ENCODE measurements at places on chromosomes 4 and X.

DNA sequence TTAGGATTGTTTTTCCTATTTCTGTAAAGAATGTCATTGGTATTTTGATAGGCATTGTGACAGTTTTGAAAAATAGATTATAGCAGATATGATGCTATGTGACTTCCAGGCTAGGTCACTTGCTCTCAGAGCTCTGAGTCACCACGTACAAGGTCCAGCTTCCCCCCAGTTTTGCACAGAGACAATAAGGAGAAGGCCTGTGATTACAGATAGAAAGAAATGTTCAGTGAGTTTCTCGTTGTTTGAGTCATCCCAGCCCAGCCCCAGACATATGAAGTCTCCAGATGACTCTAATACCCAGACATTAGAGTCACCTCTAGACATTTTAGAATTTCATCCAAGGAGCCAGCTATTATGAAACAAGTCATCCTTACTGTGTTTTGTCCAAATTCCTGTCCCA is 57.2 kb downstream of the MFAP3L start:
- peak; percentile 77 for DNase-seq

DNA sequence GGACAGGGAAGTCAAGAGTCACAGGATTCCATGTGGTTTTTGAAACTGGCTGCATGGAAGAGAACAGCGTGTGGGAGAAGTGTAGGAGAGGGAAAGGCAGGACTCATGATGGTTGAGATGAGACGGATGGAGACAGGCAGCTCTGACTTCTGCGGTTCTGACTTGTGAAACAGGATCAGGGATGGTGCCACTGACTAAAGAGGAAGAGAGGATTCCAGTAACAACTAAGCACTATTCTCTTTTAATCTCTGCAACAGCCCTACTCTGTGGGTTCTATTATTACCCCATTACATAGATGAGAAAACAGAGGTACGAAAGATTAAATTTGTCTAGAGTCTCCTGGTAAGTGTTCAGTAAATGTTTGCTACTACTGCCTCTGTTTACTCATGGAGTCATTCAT is 156.3 kb downstream of the CBR4 start:
- no peak for DNase-seq

GRCh38 chr4:118883861-118884260 is 4.8 kb upstream of the SYNPO2 start:
- DNase-seq, result no peak

DNA sequence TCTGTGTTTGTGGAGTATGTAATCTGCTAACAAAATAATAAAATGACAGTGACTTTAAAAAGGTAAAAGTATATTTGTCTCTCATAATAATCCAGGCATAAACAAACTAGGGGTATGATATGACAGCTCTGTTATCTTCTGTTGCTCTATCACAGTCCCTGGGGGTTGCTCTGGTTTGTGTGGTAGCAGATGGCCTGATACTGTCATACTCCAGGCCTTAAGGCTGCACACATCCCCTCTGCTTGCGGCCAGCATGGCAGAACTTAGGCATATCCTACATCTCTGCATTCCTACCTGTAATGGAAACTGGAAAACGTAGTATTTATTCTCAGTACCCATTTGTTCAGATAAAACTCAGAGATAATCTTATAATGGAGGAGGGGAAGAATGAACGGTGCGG is 117.9 kb upstream of the HAND2 start:
- no peak for DNase-seq

GRCh38 chrX:48802905-48803200 is 986 bp downstream of the HDAC6 start:
- DNase-seq, result no peak

DNA sequence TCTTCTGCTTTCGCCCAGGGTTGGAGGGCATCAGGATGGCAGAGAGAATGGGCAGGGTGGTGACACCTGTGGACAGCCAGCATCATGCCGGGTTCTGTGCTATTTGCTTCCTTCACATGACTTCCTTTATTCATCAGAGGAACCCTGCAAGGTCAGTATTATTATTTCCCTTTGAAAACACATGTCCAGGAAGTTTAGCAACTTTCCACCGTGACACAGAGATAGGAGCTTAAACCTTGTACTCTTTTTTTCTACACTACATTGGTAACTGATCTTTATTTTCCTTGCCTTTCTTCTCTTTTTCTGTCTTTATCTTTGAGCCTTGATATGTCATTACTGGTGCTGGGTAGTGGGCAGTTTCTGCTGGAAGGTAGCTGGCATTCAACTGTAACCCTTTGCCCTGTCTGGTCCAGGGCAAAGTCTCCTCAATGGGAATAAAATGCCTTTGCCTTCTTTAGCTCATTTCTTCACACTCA is 5.0 kb upstream of the MGST2 start:
- no peak for DNase-seq

DNA sequence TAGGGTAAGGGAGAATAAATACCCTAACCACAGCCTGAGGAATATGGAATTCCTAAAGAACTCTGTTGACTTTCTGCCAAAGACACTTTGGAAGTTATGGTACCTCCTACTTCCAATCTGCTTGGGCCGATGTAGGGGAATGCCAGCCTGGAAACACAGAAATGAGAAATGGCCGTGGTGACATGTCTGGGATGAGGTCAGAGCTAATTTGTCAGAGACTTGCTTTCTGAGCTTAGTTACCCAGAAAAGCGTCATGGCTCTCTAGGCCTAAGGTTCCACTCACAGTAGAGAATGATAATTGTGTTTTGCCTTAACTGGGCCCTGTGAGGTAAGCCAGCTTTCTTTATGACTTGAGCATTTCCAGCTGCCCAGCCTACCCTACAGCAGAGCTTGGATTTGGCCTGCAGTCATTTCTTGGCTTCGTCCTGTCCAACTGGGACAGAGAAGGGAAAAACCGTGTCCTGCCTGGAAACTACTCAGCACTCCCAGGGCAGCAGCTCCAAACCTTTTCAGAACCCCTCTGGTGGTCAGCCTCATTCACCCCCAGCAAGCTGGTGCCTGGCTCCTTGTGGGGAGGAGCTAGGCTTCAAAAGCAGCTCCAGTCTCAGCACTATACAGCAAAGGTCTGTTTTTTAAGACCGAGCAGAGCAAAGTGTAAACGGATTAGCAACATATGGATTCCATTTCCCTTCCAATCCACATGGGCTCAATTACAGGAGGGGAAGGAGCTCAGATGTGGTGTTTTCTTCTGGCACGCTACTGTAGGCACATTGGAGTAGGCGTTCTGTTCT is 92.3 kb downstream of the RLIM start:
- peak; percentile 41 for DNase-seq

DNA sequence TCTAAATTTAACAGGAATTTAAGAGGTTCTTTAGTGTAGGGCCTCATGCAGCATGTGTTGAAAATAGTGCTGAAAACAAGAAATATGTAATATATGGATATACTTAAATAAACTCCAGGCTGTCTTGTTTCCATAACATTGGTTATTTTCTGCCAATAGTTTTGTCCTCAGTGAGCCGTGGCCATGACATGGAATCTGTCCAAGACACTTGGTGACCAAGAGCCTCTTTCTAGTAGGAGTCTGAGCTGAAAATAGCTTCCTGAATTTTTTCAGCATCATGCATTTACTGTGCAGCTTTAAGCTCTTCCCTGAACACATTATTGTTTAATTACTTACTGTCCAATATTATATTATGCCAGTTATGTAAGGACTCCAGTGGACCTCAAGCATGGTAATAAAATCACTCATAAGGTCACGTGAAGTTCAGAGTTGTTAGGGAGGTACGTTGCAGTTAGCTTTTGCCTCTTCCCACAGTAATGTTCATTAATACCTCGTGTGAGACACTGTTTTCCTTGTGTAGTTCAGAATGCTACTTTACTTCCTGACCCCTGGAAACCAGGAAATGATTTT is 488.2 kb downstream of the GRID2 start:
- DNase-seq, result no peak

DNA sequence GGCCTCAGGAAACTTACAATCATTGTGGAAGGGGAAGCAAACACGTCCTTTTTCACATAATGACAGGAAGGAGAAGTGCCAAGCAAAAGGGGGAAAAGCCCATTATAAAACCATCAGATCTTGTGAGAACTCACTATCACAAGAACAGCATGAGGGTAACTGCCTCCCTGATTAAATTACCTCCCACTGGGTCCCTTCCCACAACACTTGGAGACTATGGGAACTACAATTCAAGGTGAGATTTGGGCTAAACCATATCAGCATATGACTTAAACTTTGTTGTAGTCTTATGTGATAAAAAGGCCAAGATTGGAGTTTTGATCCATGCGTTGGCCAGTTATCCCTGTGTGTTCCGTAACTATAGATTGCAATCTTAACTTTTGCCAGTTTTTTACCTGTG is 68.3 kb downstream of the C4orf33 start:
- DNase-seq, result no peak

DNA sequence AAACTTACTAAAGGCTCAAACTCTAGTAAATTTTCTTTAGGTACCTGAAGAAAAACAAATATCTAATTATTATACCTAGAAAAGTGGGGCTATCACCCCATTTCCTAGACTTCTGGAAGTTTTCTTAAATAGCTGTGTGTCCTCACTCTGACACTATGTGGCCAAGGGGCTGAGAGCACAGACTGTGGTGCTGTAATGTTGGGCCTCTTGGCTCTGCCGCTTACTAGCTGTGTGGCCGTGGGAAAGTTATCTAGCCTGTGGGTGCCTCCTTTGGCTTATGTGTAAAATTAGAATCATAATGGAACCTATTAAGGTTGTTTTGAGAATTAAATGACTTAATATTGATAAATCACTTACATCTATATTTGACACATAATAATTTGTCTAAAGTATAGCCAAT is 114.4 kb downstream of the SNCA start:
- no peak for DNase-seq

- no peak for DNase-seq
Measured at GRCh38 chr4:42398171-42398870, 1.0 kb downstream of the SHISA3 start.

- DNase-seq, result no peak
Measured at GRCh38 chr4:36997727-36998126, 246.8 kb upstream of the NWD2 start.

GRCh38 chr4:78704981-78705683 is 71.0 kb upstream of the BMP2K start:
- peak; percentile 55 for DNase-seq

DNA sequence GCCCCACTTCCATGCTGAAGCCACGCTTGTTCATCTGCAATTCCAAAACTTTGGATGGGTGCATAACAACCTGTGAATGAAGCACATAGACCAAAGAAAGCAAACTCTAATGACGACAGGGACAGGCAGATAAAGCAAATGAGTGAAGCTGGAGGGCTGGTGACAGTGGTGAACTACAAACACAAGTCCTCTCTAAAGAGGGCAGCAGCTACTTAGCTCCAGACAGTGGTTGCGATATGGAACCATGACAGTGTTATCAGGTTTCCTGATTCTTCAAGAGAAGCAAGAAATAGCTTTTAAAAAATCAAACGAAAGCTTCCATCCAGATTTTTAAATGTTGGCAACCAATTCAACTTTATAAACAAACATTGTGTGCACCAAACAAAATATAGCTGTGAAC is 23.8 kb downstream of the NOX1 start:
- DNase-seq, result no peak

GRCh38 chr4:12692815-12693214 is 791.3 kb downstream of the RAB28 start:
- no peak for DNase-seq

DNA sequence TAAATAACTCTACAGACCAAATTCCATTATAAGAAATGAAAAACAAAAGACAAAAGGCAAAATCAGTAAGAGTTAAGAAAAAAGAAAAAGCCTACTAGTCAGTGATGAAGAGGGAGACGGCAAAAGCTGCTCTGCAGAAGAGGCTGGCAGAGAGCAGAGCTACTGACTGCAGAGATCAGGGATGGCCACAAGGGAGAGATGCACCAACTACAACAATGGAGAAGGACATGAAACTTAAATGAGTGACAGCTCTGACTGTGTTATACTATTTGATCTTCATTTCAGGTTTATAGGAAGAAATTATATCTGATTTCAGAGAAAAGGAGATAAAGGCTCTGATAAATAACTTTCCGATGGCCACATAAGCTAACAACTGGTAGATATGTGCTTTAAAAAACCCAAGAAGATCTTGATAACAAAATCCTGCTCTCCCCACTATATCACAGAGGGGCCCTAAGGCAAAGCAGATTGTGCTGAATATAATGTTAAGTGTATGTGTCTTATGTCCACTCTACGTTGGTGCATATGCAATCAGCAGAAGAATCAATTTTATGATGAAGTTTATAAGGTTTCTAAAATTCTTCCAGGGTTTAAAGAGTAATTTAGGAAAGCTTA is 58.4 kb upstream of the COX18 start:
- DNase-seq, result no peak

DNA sequence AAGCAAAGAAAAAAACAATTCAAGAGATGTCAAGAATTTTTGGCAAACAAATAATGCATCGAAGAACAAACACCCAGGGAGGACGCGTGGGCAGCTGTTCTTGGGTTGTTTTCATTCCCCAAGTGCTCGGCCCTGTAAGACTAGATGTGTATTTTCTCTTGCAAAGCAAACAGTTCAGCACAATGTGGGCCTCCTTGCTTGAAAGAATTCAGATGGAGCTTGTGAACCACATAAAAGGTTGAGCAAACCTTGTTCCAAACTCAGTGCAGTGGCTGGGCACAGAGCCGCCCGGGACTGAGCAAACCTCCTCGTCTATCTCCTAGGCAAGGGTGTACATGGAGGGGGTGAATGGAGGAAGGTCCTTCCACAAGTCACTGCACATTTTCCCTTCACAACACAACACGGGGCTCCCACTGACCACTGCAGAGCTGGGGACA is 82.4 kb downstream of the HTRA3 start:
- no peak for DNase-seq

GRCh38 chrX:129823115-129823514 is 20.6 kb downstream of the ZDHHC9 start:
- no peak for DNase-seq

DNA sequence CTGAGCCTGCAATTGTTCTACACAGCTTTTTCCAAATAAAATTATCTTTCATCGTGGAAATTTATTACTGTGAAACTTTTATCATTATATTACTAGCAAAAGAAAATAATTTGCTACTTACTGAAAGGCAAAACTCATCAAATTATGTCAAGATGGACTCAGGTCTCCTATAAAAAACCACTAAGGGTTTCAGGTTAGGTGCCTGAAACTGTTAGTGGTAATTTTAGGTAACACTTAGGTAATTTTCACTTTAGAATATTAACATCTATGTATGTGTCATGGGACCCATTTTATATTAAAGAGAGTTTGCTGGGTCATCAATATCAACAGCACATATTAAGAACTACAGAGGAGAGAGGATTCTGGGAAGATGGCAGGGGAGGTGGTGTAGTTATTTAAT is 651.5 kb downstream of the CENPC start:
- DNase-seq, result no peak

DNA sequence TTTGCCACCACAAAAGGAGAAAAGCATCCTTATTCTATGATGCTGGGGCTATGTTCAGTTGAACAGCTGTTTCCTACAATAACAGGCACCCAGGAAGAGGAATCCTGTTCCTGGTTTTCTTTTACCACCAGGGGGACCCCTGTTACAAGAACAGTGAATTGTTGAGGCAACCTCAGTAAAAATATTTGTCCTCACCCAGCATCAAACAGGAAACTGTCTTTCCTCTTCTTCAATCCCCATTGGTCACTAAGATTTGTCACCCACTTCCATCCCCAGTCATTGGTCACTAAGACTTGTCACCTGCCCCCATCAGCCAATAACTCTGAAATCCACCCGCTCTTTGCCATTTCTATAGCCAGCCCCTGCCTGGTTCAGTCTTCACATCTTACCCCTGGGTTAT is 143.5 kb upstream of the GALNT7 start:
- peak; percentile 52 for DNase-seq

- no peak for DNase-seq
Measured at GRCh38 chr4:80058740-80059139, 14.3 kb downstream of the ANTXR2 start.

All from GM04504 (cell line).